ENCODE measurements at places on chromosomes 2 and 18. TPM values are rescaled to one million over a fixed set of nuclear protein-coding genes. Genes with fewer than 3 reads are reported as not detected.

TOGARAM2 gene
- polyA plus RNA-seq: not detected

SIX3 gene
- not detected for polyA plus RNA-seq

PPIL3 gene
- 41.6 TPM for polyA plus RNA-seq

ALPG gene
- not detected for polyA plus RNA-seq

CABYR gene
- 4.5 TPM for polyA plus RNA-seq

GBX2 gene
- not detected for polyA plus RNA-seq

MRO gene
- not detected for polyA plus RNA-seq

LYG1 gene
- 0.19 TPM for polyA plus RNA-seq

RNU2-63P gene
- polyA plus RNA-seq: not detected

DSG3 gene
- not detected for polyA plus RNA-seq

INPP4A gene
- polyA plus RNA-seq: 9.5 TPM

M1AP gene
- 0.13 TPM for polyA plus RNA-seq

DLX1 gene
- 9.5 TPM for polyA plus RNA-seq

PREPL gene
- 28.7 TPM for polyA plus RNA-seq

KCNG3 gene
- polyA plus RNA-seq: not detected

ANKRD30BL gene
- polyA plus RNA-seq: not detected

ARHGEF4 gene
- polyA plus RNA-seq: 9.6 TPM

CHRNG gene
- polyA plus RNA-seq: not detected

CCDC85A gene
- 1.6 TPM for polyA plus RNA-seq

CCL20 gene
- polyA plus RNA-seq: not detected

PSMA8 gene
- not detected for polyA plus RNA-seq

ACTR2 gene
- polyA plus RNA-seq: 161 TPM

ALK gene
- polyA plus RNA-seq: not detected

IL1R1 gene
- 78.5 TPM for polyA plus RNA-seq

MALL gene
- 61.6 TPM for polyA plus RNA-seq

FKBP7 gene
- 81.1 TPM for polyA plus RNA-seq

REG3G gene
- polyA plus RNA-seq: not detected

TNFRSF11A gene
- polyA plus RNA-seq: not detected

SSB gene
- polyA plus RNA-seq: 204 TPM

HES6 gene
- 1.3 TPM for polyA plus RNA-seq

ERFE gene
- polyA plus RNA-seq: 0.79 TPM
